ENCODE measurements at places on chromosomes 1 and 21. TPM values are rescaled to one million over a fixed set of nuclear protein-coding genes. Genes with fewer than 3 reads are reported as not detected.

Gene ERG
- total RNA-seq, result not detected

GRCh38 chr21:26800001-26800400 lies 45.2 kb downstream of the ADAMTS1 start:
- H3K4me3 ChIP-seq, result no peak overlapping the region
- DNase-seq, result no peak
- no peaks in the 10 kb centered on the region for H3K4me1 ChIP-seq
- H3K36me3 ChIP-seq, result no peaks in the 10 kb centered on the region
- H3K27me3 ChIP-seq, result no peaks in the 10 kb centered on the region

GRCh38 chr1:150507912-150508864 lies at the start of gene ECM1:
Gene ECM1 (plus strand): TSS chr1:150508109. CDS start chr1:150508210, 101 bp downstream.
- H3K27ac ChIP-seq, result peak within 1 kb of the TSS; percentile 44
- no peaks in the 10 kb centered on the region for H3K4me1 ChIP-seq
- no peak within 1 kb of the TSS for H3K4me3 ChIP-seq
- no peak for DNase-seq
- H3K36me3 ChIP-seq, result peaks cover 31% of the 10 kb centered on the region

DNA sequence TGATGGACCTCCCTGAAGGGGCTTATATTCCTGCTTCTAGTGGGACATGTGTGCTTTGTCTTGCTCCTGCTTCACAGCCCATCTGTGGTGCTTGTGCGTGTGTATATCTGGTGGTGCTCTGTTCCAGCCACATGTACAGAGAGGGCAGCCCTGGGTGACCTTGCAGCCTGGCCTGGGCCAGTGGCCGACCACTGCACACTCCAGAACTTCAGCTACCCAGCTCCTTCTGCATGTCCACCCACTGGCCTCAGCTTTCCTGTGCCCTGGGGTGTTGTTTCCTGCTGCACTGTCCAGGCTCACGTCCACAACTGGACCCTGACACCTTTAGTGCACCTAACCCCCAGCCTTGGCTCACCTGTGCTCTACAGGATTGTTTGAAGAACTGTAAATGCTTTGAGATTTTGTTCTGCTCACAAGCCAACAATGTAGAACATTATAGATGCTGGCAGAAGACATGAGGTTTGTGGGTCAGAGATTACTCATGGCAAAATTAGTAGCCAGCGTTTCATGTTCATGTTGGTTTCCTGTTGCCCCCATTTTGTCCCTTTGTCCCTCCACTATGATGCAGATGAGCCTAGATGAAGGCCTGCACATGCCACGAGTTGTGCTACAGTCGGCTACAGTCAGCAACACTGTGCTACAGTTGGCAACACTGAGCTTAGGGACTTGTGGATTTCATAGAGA lies 5.3 kb upstream of the S100B start:
- H3K4me1 ChIP-seq, result peaks cover 35% of the 10 kb centered on the region
- H3K36me3 ChIP-seq, result peaks cover 3% of the 10 kb centered on the region
- no peak overlapping the region for H3K27ac ChIP-seq
- H3K27me3 ChIP-seq, result peaks cover 6% of the 10 kb centered on the region
- no peak for DNase-seq

- no peak overlapping the region for H3K4me3 ChIP-seq
- H3K27me3 ChIP-seq, result no peaks in the 10 kb centered on the region
- peaks cover 25% of the 10 kb centered on the region for H3K36me3 ChIP-seq
- no peak for DNase-seq
These were observed 2.1 kb downstream of the CDC7 start for GRCh38 chr1:91502672-91503184.

DNA sequence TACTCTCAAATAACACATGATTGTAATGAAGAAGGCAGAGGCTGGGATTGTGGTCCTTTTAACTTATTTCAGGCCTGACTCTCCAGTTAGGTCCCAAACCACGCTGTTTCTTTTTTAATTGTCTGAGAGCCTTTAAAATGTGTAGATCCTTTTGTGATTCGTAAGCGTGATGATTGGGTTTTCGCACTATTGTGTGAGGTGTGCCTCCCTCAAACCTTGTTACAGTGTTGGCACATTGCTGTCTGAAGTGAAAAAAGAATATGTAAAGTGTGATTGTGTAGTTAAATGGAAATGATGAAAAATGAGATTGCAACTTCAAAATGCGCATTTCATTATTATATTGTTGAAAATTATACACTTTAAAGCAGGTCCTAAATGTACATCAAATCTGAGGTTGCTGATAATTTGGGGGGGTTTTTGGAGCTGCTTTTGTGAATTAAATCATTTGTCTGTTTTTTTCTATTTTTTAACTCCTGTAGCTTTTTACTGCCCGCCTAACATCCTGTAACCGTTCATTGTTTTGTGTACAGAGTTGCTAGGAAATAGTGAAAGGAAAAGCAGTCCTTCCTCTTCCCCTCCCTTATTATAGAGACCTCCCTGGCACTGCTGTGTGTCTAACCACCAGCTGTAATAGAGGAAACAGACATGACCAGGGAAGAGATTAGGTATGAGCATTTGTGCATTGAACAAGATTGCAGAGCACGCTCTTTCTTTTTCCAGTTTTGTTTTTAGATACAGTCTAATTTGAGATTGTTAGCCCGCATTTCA lies 43.3 kb downstream of the IARS2 start:
- peaks cover 10% of the 10 kb centered on the region for H3K4me1 ChIP-seq
- no peak overlapping the region for H3K4me3 ChIP-seq
- no peaks in the 10 kb centered on the region for H3K27me3 ChIP-seq
- peak; percentile 25 for DNase-seq
- peaks cover 54% of the 10 kb centered on the region for H3K36me3 ChIP-seq

GRCh38 chr1:234694661-234695060 lies 84.7 kb upstream of the IRF2BP2 start:
- no peaks in the 10 kb centered on the region for H3K36me3 ChIP-seq
- H3K27me3 ChIP-seq, result no peaks in the 10 kb centered on the region
- no peak overlapping the region for H3K4me3 ChIP-seq
- H3K27ac ChIP-seq, result no peak overlapping the region
- no peak for DNase-seq

Data from activated CD8-positive, alpha-beta T cell treated with anti-CD3 and anti-CD28 coated beads, Interleukin-2, amount 10 ng/mL, durations not matched to agents 7 days and 5 days (primary cell).